ENCODE measurements at places on chromosomes 7 and 10. TPM values are rescaled to one million over a fixed set of nuclear protein-coding genes. Genes with fewer than 3 reads are reported as not detected.

IPMK gene
- 2.6 TPM for polyA plus RNA-seq

TAF5 gene
- polyA plus RNA-seq: 3.1 TPM

GIMAP1 gene
- 71.4 TPM for polyA plus RNA-seq

GATA3 gene
- polyA plus RNA-seq: 36.8 TPM

PVRIG gene
- 209 TPM for polyA plus RNA-seq

SEMA3D gene
- not detected for polyA plus RNA-seq

MEST gene
- 12.9 TPM for polyA plus RNA-seq

GPRIN2 gene
- not detected for polyA plus RNA-seq

HOXA13 gene
- not detected for polyA plus RNA-seq

MLXIPL gene
- not detected for polyA plus RNA-seq

POLR2J2 gene
- polyA plus RNA-seq: 9.8 TPM

CLEC2L gene
- polyA plus RNA-seq: 0.19 TPM

TRA2A gene
- polyA plus RNA-seq: 44.0 TPM

WDFY4 gene
- polyA plus RNA-seq: 2.2 TPM

PLEKHS1 gene
- polyA plus RNA-seq: not detected

PODXL gene
- polyA plus RNA-seq: 0.10 TPM

RNF148 gene
- not detected for polyA plus RNA-seq

PKD2L1 gene
- polyA plus RNA-seq: not detected

ZNF282 gene
- polyA plus RNA-seq: 1.2 TPM

GRM8 gene
- not detected for polyA plus RNA-seq

FAM13C gene
- polyA plus RNA-seq: not detected

PLAU gene
- polyA plus RNA-seq: 0.08 TPM

CFAP43 gene
- 0.19 TPM for polyA plus RNA-seq

GALNT17 gene
- not detected for polyA plus RNA-seq

GIMAP6 gene
- 173 TPM for polyA plus RNA-seq

IL15RA gene
- 14.4 TPM for polyA plus RNA-seq

SPAM1 gene
- polyA plus RNA-seq: not detected

CHST15 gene
- 0.08 TPM for polyA plus RNA-seq

VSTM4 gene
- polyA plus RNA-seq: not detected

AFAP1L2 gene
- polyA plus RNA-seq: 0.61 TPM

IKZF1 gene
- polyA plus RNA-seq: 79.5 TPM

GPAM gene
- not detected for polyA plus RNA-seq

CCL24 gene
- not detected for polyA plus RNA-seq

SNCG gene
- polyA plus RNA-seq: not detected

ACTR3C gene
- 3.6 TPM for polyA plus RNA-seq

HTR7 gene
- 0.61 TPM for polyA plus RNA-seq

ITPRID1 gene
- not detected for polyA plus RNA-seq

VPS26A gene
- 43.8 TPM for polyA plus RNA-seq

NPSR1 gene
- polyA plus RNA-seq: not detected
